ENCODE measurements at places on chromosomes 6 and 20.

GRCh38 chr20:6940048-6940447 lies 172.6 kb downstream of the BMP2 start:
- no peak for DNase-seq

GRCh38 chr6:122704066-122704465 lies 75.5 kb upstream of the FABP7 start:
- no peak for DNase-seq

DNA sequence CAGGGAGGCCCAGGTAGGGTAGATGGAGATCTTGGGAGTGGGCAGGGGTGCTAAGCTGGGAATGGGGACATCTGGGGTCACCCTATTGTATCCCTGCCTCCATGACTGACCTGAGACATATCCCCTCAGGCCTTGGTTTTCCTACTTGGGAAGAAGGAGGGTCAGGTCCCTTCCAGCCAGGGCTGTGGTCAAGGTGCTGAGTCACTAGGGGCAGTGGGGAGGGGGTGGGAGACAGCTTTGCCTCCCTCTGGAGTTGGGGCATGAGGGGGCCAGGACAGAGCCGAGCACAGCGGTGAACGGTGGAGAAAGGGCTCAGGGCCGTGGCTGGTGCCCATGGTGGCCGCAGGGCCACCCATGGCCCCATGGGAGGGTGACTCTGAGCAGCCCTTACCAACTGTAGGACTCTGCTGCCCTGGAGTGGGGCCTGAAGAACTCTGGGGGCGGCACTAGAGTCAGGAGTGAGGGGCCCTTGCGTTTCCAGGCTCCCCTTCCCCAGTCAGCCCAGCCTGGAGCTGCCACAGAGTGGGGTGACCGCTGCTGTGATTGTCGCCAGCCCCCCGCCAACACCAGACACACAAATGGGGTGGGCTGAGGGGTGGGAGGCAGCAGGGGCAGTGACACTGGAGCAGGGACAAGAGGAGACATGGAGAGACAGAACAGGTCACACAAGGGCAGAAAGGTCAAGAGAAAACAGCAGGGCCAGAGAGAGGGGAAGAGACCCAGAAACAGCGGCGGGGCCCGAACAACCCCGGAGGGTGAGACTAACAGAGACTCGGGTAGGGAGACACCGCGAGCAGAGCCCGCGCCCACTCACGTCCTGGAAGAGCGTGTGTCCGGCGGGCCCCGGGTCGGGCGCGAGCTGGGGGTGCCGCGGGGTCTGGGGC lies 576 bp downstream of the NECAB3 start:
- no peak for DNase-seq

DNA sequence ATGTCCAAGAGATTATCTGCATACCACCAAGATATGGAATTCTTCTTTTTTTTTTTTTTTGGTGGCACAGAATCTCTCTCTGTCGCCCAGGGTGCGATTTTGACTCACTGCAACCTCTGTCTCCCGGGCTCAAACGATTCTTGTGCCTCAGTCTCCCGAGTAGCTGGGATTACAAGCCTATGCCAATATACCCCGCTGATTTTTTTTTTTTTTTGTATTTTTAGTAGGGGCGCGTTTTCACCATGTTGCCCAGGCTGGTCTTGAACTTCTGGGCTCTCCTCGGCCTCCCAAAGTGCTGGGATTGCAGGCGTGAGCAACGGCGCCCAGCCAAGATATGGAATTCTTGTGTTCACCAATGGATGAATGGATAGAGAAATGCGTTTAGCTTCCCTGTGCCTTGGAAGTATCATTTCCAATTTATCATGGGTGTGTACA lies 31.0 kb downstream of the POM121L2 start:
- no peak for DNase-seq

DNA sequence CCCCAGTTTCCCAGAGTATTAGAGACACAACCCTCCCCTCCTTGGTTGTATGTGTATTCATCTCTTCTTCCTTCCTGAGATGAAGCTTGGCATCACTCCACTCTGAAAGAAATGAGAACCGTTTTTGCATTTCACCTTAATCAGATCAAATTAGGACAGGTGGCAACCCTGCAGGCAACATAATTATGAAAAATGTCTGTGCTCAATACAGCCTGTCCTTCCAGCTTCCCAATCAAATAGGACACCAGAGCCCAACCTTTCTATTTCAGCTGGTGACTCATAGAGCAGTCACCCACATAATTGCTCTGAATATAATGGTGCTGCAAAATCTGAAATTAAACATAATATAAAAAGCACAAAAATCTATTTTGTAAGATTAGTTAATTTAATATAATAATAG lies 310.2 kb upstream of the AGPAT4 start:
- no peak for DNase-seq

DNA sequence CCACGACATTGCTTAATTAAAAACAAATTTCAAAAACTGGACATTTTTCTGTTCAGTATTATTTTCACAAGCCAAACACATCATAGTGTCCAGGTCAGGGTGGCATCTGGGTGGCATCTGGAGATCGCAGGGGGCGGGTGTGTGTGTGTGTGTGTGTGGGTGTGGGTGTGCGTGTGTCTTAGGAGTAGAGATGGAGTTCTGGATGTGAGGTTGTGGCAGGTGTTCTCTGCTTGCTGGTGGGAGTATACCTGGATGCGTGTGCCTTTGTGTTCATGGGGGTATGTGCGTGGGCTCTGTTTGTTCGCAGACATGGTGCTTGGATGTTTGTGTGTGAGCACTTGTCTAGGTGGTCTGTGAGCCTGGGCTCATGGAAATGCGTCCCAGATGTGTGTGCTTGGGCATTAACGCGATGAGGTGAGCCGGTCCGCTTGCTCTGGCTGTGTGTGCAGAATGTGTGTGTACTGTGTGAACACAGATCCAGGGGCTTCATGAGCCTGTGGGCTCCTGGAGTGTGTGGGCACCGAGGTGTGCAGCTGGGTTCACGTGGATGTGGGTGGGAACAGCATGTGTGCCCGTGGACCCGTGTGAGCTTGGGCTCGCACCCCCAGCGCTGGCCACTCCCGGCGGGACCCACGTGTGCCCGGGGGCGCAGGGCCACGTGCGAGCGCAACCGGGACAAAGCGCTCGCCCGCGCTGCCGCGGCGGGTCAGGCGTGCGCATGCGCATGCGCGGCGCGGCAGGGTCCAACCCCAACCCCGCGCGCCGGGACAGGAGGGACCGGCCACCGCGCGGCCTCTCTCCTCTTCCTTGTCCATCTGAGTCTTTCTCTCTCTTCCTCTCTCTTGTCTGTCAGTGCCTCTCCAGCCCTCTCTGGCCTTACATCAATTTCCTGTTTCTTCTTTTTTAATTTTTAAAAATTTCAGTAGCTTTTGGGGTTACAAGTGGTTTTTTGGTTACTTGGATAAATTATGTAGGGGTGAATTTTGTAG lies 60.4 kb downstream of the SRC start:
- DNase-seq, result peak; percentile 9

Measured in kidney glomerular epithelial cell (primary cell).